Activated T-cell treated with anti-CD3 and anti-CD28 coated beads, Interleukin-2, amount 50 U/mL, for 1 hour (primary cell): ENCODE measurements at places on chromosomes 11 and 22.
A peak's percentile ranks its signal among the peaks of the same experiment; 100 is the strongest.

GRCh38 chr22:27647540-27647939 lies 154.0 kb downstream of the MN1 start:
- DNase-seq, result no peak

GRCh38 chr22:44895296-44896055 lies 114.3 kb downstream of the PHF21B start:
- no peak for DNase-seq

GRCh38 chr11:31804312-31805036 lies 6.6 kb downstream of the PAX6 start:
- DNase-seq, result peak; percentile 16

DNA sequence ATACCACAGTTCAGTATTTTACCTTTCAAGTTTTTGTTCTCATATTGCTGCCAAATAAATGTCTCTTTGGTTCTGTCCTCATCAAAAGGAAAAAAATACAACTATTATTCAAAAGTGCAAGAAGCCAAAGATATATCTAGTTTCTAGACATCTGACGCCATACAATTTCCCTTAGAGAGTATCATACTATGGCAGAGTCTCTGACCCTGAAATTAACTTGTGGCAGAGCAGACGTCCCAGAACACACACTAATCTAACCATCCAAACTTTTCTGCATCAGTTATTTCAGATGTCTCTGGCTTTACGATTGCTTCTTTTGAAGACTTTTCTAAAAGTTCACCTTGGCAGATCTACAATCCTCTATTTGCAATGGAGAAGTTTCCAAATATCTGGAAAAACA lies 2.7 kb downstream of the OR51T1 start:
- no peak for DNase-seq
